ENCODE measurements at places on chromosomes 4 and X.

DNA sequence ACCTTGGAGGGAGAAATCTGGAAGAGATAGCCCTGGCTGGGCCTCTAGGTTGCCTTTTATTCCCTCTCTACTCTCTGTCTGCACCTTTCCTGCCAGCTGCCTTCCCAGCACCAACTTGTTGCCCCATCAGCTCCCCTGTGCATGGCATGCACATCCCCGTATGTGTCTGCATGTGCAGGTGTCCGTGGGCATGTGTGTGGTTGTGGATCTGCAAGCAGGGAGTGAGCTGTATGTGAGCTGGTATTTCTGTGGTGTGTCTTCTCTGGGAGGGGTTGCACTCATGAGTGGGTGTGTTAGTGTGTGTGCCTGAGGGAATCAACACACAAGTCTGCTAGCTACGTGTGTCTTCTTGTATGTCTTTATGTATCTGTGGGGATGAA is 9.9 kb downstream of the L1CAM start:
- no peak for DNase-seq

GRCh38 chrX:129629837-129630236 is 24.9 kb downstream of the APLN start:
- no peak for DNase-seq

GRCh38 chr4:144267084-144267483 is 126.6 kb upstream of the GYPA start:
- DNase-seq = no peak

- no peak for DNase-seq
Measured at GRCh38 chr4:26044524-26044923, 130.5 kb downstream of the SMIM20 start.

- no peak for DNase-seq
Measured at GRCh38 chr4:11287055-11287454, 141.6 kb downstream of the HS3ST1 start.

- no peak for DNase-seq
Measured at GRCh38 chrX:37666516-37666915, 19.1 kb upstream of the XK start.

DNA sequence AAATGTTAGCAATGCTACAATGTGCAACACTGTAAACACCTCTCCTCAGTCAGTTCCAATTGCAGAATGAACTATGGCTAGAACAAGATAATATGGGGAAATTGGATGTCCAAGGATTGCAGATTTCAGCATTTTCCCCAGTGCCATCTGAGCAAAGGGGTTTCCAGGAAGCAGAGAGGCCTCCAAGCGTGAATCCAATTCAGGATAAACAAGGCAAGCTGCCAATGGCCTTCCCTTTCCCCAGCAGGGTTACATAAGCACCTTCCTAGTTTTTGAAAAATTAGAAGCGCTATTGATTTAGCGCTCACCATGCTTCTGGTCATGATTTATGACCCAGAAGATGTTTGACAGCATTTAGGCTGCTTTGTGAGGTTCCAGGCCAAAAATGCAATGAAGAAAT is 223.0 kb upstream of the GATB start:
- DNase-seq = no peak

- peak; percentile 81 for DNase-seq
Measured at GRCh38 chr4:80184053-80184824, 13.1 kb upstream of the PRDM8 start.

DNA sequence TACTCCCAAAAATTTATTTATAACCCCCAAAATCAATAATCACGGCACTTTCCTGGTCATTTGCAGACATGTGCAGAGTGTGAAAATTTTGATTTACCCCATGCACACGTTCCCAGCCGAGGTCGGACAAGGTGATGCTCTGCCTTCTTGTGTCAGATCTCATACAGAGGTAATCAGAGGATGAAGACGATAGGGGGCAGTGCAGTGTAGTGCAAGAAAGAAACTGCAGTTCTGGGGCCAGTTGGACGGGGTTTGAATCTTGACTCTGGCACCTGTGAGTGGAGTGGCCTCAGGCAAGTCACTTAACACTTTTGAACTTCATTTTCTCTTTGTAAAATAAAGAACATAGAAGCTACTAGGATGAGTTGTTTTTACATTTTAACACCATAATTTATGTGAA is 88.4 kb downstream of the FRMPD3 start:
- no peak for DNase-seq

GRCh38 chr4:78081541-78081940 is 24.4 kb downstream of the FRAS1 start:
- DNase-seq = no peak

DNA sequence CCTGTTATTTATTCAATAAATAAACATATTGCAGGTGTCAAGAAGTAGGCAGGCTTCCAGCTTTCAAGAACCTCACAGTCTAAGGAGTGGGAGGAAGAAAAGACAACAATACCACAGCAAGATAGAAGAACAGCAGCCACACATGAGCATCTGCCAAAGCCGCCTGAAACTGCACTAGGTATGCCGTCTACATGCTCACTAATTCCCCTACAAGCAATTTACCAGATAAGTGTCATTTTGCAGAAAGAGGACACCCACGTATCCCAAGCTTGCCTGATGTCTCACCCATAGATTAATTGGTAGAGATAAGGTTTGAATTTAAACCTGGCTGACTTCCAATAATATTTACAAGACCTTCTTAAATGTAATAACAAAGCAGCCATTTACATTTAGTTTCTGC is 439.4 kb upstream of the CPEB2 start:
- DNase-seq = no peak

- no peak for DNase-seq
Measured at GRCh38 chr4:84032372-84032771, 466.7 kb downstream of the NKX6-1 start.

GRCh38 chr4:120130786-120131185 is 64.1 kb upstream of the MAD2L1 start:
- no peak for DNase-seq

DNA sequence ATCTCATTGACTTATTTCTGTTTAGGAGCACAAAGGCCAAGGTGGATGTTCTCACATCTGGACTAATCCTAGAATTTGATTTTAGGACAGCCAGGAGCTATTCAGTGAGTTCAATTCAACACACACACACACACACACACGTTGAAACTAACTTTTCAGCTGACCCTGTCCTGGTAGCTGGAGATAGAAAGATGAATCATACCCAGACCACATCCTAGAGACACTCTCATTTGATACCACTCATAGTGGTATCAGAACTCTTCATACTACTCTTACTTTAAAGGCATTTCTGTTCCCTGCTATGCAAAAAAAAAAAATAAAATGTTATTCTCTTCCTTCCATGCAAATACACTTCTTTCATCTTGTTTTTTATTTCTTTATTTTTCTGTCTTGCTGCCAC is 36.7 kb downstream of the KLF8 start:
- DNase-seq = no peak

Data from stimulated activated CD8-positive, alpha-beta memory T cell treated with anti-CD3 and anti-CD28 coated beads, Interleukin-15, amount 100 ng/mL, for 24 hours (primary cell).